ENCODE measurements at places on chromosomes 5 and 9. TPM values are rescaled to one million over a fixed set of nuclear protein-coding genes. Genes with fewer than 3 reads are reported as not detected.

DNA sequence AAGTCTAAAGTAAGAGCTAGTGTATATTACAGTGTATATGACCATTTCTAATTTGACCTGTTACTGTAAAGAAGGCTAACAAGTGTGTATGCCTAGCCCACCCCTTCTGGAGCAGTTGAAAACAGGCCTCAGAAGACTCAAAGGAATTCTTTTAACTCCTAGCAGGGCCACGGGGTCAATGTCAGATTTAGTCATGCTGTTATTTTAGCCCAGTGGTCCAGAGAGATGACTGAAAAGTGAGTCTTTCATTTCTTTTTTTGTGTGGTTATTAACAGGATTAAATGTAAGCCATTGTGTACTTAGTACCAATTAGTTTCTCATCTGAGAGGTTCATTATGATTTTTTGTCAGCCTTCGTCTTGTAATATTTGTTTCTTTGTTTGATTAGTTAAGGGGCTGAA is 24.4 kb downstream of the ZCCHC7 start:
- peak; percentile 14 for DNase-seq

The SPATA31E1 gene
- polyA plus RNA-seq: not detected

DNA sequence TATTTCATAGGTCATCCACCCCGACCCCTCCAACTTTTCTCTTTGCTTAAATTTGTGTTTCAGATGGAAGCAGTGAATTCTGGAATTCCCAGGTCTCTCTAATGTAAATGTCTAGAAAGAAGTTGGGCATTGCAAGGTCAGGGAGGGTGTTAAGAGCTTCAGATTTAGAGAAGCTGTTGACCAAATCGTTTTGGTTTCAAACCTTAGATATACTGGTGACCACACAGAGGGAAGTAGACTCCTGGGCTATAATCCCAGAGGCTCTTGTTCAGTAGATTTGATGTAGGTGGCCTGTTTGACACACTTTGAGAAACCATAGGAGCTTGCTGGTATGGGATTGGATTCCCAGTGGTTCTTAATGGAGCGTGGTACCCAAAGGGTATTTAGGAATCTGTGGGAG is 137.3 kb upstream of the KLF9 start:
- no peak for DNase-seq

DNA sequence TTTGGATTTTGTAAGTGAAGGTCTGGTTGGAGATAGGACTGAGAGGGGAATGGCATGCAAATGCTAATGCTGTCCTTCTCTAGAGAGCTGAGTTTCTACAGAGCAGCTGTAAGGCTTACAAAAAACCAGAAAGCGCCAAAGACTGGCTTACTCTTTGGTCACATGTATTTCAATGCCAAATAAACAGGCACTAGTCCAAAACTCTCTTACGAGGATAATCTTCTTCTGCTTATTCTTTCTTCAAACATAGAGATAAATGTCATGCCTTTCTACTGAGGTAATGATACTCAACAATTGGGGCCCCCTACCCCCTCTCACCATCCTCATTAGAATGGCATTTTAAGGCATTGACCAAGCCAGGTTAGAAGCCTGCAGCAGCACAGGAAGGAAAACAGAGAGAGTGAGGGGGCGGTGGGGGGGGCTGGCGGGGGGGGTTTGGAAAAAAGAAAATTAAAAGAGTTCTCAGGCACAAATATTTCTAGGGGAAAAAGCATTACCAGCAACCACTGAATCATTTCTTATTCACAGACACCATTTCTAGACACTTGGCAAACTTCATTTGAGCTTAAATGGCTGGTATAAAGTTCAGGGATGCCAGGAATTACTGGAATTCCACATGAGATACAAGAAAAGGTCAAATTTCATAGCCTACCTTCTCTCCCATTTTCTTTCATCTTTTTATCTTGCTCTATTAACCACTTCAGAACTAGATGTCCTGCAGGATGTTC is 34.0 kb downstream of the PUM3 start:
- no peak for DNase-seq

- no peak for DNase-seq
Measured at GRCh38 chr5:7848296-7848695, 2.6 kb downstream of the CFAP90 start.

GRCh38 chr9:122251351-122251750 is 13.3 kb downstream of the RBM18 start:
- no peak for DNase-seq

- no peak for DNase-seq
Measured at GRCh38 chr5:161535762-161536161, 10.8 kb downstream of the GABRB2 start.

GRCh38 chr5:53569453-53569852 is 9.0 kb downstream of the NDUFS4 start:
- no peak for DNase-seq

The ACSL6 gene
- polyA plus RNA-seq: 2.1 TPM

The IGFBPL1 gene
- 2.0 TPM for polyA plus RNA-seq

DNA sequence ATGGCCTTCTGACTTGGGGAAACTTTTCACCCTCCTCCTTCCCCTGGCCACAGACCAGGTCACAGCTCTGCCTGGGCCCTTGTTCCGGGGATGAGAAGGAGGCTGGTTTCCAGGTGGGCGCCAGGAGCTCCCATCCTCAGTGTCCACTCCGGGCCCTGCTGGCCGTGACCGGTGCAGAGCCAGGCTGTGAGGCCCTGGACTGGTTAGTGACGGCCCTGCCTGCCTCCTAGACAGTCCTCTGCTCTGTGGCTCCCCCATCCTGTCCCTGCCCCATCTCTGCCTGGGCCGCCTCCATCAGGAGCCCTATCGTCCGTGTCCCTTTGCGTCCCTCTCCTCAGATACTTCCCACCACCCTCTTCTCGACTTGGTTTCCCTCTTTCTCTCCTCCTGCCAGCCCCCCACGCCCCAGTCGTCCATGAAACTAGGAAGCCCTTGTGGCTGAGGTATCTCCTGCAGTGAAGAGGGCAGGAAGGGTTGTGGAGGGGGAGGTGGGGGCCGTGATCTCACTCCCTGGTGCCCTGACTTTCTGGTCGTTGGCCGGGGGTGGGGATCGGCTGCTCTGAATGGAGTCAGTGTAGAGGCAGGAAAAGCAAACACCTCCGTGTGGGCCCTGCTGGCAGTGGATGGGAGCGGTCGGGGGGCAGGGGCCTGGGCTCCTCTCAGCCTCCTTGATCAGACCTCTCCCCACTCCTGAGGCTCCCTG is 15.4 kb upstream of the CERCAM start:
- DNase-seq: no peak

GRCh38 chr9:121826711-121827110 is 175.3 kb downstream of the DAB2IP start:
- no peak for DNase-seq
